Hair follicle dermal papilla cell (primary cell): ENCODE measurements at places on chromosomes 5 and 9. TPM values are rescaled to one million over a fixed set of nuclear protein-coding genes. Genes with fewer than 3 reads are reported as not detected.

Gene PCDHB11
- 0.73 and 0.81 TPM in 2 replicates for total RNA-seq

Gene GFRA3
- not detected in 2 replicates for total RNA-seq

Gene SLC28A3
- 0.49 TPM in 2 replicates for total RNA-seq

Gene SPINK1
- not detected in 2 replicates for total RNA-seq

Gene SLC34A3
- total RNA-seq = under 0.01 TPM in 1 of 2 replicates, not detected in the other

Gene PPP3R2
- not detected in 2 replicates for total RNA-seq

Gene FRRS1L
- 1.9 and 4.5 TPM in 2 replicates for total RNA-seq

Gene BSPRY
- not detected in 2 replicates for total RNA-seq

Gene BARX1
- total RNA-seq = not detected in 2 replicates

Gene FLT4
- total RNA-seq = 0.16 TPM in 1 of 2 replicates, not detected in the other

Gene TOMM5
- 40.2 and 46.2 TPM in 2 replicates for total RNA-seq

Gene PARP8
- total RNA-seq = 11.1 and 16.1 TPM in 2 replicates

Gene GARIN3
- not detected in 2 replicates for total RNA-seq

Gene RGS7BP
- under 0.01 TPM in 1 of 2 replicates, not detected in the other for total RNA-seq

Gene ARL15
- 19.5 and 23.7 TPM in 2 replicates for total RNA-seq

Gene SAXO1
- under 0.01 TPM in 2 replicates for total RNA-seq

Gene AK6
- 15.7 and 15.9 TPM in 2 replicates for total RNA-seq
